ENCODE measurements at places on chromosomes 16 and 17.
A peak's percentile ranks its signal among the peaks of the same experiment; 100 is the strongest.

DNA sequence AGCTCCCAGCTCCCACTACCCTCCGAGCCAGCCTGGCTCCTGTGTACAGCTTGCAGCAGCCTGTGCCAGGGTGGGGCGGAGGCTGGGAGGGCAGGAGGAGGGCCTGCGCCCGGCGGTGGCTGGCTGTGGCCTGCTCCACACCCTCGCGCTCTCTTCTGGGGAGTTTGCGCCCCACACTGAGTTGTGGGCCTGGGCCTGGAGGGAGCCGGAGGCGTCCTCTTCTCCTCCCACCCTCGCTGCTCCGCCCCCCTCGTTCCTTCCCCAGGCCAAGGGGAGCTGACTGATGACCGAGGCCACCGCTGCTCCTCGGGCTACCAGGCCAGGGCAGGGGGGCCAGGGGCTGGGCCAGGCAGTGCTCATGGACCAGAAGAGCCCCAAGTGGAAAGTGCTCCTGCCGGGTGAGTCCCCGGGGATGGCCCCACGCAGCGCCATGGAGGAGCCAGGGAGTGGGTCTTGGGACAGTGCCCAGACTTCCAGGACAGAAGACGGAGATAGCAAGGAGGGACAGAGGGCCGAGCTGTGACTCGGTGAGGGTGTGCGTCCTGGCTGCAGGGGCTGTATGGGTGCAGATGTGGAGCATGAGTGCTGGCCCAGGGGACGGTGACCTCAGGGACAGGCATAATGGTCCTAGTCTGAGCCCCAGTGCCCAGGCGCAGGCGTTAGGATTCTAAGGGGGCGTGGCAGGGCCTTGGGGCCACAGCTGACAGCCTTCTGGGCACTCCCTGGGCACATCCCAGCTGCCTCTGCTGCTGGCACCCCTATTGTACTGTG, 242.1 kb upstream of the GSE1 start:
- no peak for DNase-seq

GRCh38 chr16:16067127-16067526, 117.7 kb downstream of the ABCC1 start:
- DNase-seq = no peak

GRCh38 chr16:3984111-3985060, 103.9 kb upstream of the CREBBP start:
- no peak for DNase-seq

DNA sequence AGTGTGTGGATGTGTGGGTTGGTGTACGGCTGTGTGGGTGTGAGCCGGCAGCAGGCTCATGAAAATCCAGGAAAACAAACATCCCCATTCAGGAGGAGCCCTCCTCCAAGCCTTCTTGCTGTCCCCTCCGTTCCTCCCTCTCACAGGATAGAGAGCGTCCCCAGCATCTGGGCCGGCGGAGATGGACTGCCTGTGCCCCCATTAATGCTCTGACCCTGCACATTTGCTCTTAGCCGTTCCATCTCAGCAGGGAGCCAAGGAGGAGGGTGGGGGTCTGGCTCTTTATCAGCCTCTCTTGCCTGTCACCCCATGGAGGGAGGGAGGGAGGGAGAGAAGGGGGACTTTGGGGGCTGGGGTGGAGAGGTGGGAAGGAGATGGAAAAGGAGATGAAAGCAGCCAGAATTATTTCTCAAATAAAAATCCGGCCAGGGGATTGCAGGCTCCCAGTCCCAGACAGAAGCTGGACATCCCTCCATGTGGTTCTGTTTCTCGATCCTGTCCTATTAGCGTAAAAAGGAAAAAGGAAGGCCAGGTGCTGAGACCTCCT, 240.0 kb upstream of the ZFHX3 start:
- peak; percentile 49 for DNase-seq

GRCh38 chr16:17246974-17247732, 223.6 kb downstream of the XYLT1 start:
- no peak for DNase-seq

DNA sequence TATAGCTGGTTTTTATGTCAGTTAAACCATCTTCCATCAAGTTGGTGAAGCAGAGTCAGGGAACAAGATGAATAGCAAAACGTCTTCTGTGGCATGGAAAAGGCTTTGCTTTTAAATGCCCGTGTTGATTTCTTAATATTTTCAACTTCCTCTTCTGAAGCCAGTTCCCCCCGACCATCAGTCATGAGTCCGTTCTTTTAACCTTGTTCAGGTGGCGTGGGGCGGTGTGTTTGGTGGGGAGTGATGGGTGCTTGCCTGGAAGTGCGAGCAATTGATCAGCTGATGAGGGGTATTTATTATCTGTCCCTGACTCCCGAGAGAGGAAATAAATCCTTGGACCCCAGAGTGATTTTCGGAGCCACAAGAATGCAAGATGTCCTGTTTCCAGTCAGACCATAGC, 147.1 kb downstream of the WWOX start:
- no peak for DNase-seq
